ENCODE measurements at places on chromosomes 2 and 18.

DNA sequence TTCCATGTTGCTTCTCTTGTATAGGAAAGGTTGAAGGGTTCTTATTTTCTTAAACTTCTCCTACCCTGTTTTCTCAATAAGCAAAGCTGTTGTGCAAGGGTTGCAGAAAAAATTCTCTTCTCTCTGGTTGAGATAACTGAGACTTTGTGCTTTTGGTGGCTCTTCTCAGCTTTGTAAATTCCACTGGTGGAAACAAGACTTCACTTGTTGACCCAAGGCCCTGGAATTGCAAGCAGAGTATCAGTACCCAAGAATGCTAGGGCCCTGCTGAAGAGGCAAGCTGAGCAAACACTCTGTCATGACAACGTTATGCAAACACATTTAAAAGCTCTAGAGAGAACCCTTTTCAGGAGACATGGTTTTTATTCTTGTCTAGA, 294.7 kb upstream of the EPAS1 start:
- DNase-seq: no peak

DNA sequence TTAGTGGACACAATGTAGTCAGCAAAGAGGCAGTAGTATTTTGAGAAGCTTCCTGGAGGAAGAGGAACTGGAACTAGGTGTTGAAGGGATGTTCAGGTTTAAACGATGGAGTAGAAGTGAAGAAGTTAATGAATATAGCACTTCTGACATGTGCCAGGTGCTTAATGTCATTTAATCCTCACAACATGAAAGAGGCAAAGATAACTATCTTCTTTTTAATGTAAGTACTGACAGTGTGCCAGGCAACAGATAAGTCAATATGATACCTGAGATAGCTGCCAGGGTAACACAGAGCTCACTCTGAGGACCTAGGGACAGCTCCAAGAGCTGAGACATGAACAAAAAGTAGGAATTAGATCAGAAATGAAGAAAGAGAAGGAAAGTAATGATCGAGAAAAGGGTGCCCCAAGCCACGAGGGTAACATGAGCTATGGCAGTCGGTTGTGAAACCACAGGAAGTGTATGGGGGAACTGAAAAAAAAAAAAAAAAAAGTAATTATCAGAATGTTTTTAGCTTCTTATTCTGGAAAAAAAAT, 140.7 kb downstream of the RNF144A start:
- DNase-seq: peak; percentile 66

GRCh38 chr18:34397286-34397896, 172.7 kb upstream of the NOL4 start:
- DNase-seq: no peak

DNA sequence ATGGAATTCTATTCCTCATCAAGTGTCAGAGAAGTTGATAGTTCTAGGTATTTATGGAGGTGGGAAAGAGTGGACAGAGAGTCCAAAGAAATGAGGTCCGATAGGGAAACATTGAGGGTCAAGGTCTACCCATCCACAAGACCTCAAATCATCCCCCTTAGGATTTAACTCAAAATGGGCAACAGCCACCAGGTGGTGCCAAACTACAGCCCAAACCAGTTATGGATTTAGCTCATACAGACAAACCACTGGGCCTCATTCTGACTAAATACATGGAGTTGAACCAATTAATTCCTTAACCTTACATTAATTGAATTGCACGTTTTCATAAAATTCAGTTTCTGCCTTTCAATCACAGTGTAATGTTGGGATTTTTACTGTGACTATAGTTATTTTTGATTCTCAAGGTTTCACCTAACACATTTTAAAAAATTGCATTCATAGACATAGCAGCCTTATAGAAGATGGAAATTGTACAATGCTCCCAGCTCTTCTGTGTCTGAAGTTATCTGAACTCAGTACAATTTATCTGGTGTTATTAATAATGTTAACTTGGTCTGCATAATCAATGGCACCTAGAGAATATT, 98.2 kb upstream of the HNMT start:
- peak; percentile 37 for DNase-seq

DNA sequence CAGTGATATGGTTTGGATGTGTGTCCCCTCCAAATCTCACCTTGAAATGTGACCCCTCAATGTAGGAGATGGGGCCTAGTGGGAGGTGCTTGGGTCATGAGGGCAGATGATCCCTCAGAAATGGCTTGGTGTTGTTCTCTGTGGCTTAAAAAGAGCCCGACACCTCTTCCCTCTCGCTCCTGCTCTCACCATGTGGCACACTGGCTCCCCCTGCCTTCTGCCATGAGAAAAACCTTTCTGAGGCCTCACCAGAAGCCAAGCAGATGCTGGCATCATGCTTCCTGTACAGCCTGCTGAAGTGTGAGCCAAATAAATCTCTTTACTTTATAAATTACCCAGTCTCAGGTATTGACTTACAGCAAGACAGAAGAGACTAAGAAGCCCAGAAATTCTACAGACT, 357.1 kb downstream of the NRXN1 start:
- no peak for DNase-seq

DNA sequence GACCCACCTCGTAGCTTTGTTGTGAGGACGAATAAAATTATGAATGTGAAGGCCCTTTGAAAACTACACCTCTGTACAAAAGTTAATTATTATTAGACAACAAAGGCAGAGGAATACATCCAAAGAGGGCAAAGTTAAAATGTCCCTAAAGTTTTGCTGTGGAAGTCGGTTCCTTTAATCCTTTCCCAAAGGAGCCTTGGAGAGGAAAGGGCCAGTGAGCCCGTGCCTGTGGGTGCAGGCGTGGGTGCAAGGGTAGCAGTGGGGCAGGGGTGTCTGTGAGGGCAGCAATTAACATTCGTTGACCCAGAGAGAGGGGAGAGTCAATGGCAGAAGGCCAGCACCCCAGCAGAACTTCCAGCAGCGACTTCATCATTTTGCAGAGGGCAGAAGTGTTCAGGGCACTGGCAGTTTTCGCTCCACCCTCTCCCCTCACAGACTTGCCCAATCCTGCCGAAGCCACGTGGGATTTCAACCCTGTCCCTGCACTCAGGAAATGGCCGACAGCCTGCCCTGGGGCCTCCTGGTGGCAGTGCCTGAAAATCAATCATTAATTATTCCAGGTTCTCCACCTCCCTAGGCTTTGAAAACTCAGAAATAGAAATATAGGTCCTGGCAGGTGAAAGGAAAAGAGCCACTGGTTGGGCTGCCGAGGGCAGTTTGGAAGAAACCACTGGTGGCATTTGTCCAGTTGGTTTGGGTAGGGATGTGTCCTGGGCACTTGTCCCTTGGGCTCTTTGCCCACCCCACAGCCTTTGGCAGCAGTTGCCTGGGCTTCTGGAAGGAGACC, 4.2 kb upstream of the PAX8 start:
- DNase-seq: no peak

- peak; percentile 86 for DNase-seq
Measured at GRCh38 chr2:207188626-207189419, 23.1 kb upstream of the KLF7 start.

- peak; percentile 25 for DNase-seq
Measured at GRCh38 chr2:241773511-241774418, 2.9 kb upstream of the GAL3ST2 start.

GRCh38 chr2:18422432-18423165, 137.9 kb downstream of the RDH14 start:
- no peak for DNase-seq

- no peak for DNase-seq
Measured at GRCh38 chr2:183207110-183207509, 82.9 kb downstream of the NUP35 start.

DNA sequence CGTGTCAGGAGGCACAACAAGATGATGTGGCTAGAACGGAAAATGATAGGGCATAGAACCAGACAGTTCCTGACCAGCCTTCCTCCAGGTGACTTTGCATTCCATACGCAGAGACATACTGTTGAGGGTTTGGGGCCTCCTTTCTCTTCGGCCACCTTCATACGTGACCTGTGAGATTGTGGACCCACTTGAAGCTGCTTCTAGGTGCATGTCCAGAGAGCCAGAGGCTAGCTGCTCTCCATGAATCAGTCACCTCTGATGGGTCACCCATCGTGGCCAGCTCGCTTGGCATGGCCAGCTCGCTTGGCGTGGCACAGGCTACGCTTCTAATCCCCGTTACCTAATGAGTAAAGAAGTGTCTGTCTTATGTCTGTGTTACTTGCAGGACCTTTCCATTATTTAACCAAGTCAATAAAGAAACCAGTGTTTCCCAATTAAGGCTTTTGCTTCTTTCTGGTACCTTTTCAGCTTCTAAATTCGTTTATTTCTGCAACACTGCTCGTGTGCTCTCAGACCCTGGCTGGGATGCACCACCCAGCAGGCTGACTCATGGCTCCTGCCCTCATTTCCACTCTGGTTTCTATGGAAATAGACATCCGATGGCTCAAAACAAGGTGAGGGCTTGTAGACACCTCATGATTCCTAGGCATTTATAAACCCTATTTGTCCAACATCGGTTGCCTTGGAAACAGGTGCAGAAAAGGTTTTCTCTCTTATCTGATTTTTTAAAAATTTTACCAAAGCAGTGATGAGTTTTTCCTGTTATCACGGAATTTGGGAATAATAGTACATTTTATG, 86.7 kb upstream of the B3GNT7 start:
- DNase-seq: no peak

DNA sequence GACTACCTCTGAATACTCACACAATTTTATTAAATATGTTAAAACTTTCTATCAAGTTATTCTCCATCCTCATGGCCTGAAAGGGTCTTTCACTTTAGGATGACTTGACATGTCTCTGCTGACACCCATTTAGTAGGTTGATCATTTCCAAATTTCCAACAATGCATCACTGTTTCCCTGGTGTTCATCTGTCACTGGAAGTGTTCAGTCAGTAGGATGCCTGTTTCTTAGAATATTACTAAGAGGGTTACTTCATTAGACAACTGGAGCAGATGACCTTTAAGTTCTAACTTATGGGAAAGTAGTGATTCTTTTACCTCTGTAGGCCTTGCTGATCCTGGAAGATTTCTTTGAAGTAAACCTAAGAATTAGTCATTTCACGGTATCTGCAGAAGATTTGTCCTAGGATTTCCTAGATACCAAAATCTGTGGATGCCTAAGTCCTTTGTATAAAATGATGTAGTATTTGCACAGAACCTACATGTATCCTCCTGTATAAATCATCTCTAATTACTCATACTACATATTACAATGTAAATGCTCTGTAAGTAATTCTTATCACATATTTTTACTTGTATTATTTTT, 77.7 kb downstream of the MAP3K20 start:
- no peak for DNase-seq

GRCh38 chr2:134258684-134259388, 5.0 kb downstream of the MGAT5 start:
- DNase-seq: no peak

- no peak for DNase-seq
Measured at GRCh38 chr2:28394997-28395333, 2.3 kb downstream of the FOSL2 start.

DNA sequence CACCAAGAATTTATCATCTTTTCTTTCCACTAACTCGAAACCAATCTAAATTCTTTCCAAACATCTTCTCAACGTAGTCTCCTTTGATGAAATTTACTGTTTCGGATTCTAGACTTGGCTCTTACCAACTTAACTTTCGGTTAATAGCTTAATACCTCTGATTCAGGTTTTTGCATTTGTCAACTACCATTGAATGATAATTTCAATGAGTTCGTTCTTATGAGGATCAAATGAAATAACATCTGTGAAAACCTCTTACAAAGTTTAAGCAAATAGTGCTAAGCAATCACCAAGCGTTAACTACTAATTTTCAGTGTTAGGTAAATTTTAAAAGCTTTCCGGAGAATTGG, 593 bp upstream of the NRBP1 start:
- no peak for DNase-seq

DNA sequence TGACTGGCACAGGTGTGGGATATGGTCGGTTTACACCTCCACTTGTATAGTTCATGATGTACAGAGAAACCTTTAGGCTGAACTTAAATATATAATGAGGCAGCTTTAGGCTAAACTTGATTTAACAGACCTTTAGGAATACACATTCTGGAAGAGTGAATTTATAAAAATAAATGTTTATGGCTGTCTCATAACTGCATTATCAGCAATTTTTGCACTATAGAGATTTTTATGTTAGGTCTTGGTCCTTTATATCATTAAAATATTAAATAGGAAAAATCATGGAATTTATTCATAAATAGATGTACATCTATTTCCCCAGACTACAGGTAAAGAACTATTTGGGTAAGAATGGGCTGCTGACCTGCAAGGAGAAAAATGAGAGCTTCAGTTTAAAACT, 19.8 kb downstream of the RAB27B start:
- no peak for DNase-seq

- no peak for DNase-seq
Measured at GRCh38 chr2:177106212-177106611, 106.4 kb upstream of the HNRNPA3 start.

DNA sequence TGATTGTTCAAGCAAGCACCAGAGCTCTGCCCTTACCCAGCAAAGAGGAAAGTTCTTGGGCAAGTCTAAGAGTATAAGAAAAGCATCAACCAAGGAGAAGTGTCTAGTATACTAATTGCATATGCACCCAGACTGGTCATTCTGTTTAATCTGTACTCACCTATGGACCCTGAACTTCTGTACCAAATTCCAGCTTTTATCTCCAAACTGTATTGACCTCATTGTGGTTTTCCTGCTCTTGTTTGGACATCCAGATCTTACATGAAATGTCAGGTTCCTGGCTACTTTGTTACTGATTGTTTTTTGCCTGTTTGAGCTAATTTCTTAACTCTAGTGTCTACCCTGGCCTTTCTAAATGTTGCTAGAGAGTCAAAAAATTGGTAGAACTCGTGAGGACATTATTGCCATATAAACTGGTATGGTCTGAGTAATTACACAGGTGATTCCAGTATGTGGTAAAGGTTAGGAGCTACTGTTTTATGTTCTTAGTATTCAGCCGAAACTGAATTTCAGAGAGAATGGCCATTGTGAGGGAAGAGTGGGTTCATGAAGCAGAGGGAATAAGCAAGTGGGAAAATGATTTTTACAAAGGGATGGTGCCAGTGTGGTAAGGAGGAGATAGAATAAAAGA, 146.3 kb downstream of the HNMT start:
- DNase-seq: no peak

- DNase-seq: no peak
Measured at GRCh38 chr2:58633613-58634365, 392.7 kb upstream of the FANCL start.

- DNase-seq: no peak
Measured at GRCh38 chr18:78906066-78906465, 73.6 kb upstream of the SALL3 start.

- DNase-seq: no peak
Measured at GRCh38 chr2:27086724-27087593, at the start of gene KHK. TSS of gene KHK (plus strand) at chr2:27086772. CDS start at chr2:27087260, 488 bp downstream.

DNA sequence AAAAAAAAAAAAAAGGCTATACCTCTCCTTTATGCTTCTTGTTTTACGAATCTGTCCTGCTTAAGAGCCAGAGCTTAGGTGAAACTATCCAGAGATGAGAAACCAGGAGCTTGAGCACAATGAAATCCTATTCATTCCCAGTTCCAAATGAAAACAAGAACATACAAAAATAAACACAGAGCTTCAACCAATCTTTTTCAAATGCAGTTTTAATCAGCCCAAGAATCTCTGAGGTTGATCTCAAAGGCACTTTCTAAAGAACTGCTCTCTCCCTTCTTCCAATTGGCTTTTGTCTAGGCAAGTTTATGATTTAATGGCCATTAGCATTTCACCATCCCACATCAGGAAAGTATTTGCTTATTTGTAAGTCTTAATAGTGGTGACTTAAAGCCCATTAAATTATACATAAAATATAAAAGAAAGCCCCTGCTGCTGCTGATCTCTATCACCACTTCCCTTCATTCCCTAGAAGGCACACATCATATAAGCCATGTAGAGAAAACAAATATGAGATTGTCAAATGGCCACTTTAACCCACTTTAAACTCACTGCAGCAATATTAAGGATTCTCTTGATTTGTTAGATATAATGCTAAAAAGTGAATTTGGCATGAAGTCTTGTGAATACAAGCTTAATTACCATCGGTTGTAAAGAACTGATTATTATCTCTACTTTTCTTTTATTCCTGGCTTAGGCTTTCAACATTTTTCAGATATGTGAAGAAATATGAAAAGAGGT, 29.3 kb upstream of the SCN9A start:
- no peak for DNase-seq

Measured in LNCaP clone FGC (cell line).